Activated T-helper 2 cell treated with anti-CD3 and anti-CD28 coated beads, Interferon-gamma antibody, Interleukin-2, Interleukin-4, amounts not matched to agents 10 μg/mL and 5 μg/mL and 100 μg/mL, durations not matched to agents 14 hours and 24 hours and 36 hours (primary cell): ENCODE measurements at places on chromosomes 5 and 9. TPM values are rescaled to one million over a fixed set of nuclear protein-coding genes. Genes with fewer than 3 reads are reported as not detected.

DNA sequence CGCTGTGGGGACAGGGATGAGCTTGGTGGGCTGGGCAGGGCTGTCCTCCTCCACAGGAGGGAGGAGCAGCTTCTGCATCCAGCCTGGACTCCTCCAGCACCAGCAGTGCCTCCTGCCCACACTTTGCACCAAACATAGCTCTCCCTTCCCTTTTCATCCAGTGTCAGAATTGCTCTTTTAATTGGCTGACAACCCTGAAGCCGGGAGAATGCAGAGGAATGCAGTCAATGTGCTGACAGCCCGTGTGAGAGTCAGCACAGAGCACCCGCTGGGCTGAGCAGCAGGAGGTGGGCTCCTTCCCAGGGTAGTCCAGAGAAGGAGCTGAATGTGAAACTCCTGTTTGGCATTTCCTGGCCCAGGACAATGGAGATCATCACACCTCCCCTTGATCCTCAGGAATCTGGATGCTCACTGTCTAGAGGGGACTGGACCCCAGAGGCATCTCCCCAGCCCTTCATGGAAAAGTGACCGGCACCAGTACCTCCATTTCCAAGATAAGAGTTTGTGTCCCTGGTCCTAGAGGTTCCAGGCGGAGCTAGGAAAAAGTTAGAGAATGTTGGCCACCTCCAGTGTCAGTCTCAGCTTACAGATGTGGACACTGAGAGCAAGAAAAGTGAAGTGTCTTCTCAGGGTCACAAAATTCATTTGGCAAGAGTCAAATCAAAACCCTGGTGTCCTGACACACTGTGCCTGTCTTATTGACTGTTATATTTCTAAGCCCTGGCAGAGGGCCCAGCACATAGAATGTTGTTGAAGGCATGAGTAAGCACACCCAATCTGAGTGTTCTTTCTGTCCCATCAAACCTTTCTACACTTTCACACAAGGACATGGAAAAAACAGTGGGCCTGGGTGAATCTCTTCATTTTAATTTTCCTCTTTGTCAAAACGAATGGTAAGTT is 202.1 kb downstream of the SNX18 start:
- H3K27ac ChIP-seq, result peak overlapping the region; percentile 54
- peaks cover 47% of the 10 kb centered on the region for H3K4me1 ChIP-seq
- no peak for DNase-seq
- no peaks in the 10 kb centered on the region for H3K27me3 ChIP-seq

Gene PTGDS
- total RNA-seq, result not detected in 2 replicates

Gene CREBRF
- 8.4 and 8.7 TPM in 2 replicates for total RNA-seq

DNA sequence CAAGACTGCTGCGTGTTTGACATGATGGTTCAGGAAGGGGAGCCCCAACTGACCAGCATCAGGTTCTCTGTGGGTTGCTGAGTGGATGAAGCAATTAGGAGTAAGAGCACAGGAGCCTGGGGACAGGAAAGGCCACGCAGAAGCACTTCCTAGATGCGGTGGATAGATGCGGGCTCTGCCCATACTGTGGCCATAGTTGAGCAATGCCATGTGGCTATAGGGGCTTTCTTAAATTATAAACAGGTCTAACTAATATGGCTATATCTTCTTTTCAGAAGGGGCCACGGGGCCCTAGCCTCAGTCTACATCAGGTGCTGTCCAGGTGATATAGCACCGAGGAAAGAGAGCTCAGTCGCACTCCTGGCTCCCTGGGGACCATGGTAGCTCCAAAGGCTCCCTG is 198.6 kb downstream of the GADD45G start:
- H3K4me1 ChIP-seq, result peaks cover 26% of the 10 kb centered on the region
- no peak overlapping the region for H3K4me3 ChIP-seq
- DNase-seq, result no peak
- peaks cover 13% of the 10 kb centered on the region for H3K27me3 ChIP-seq
- no peaks in the 10 kb centered on the region for H3K36me3 ChIP-seq

GRCh38 chr5:138641547-138642298 is 66.5 kb upstream of the HSPA9 start:
- H3K27ac ChIP-seq, result no peak overlapping the region
- H3K36me3 ChIP-seq, result no peaks in the 10 kb centered on the region
- H3K4me1 ChIP-seq, result no peaks in the 10 kb centered on the region

Gene SPINK7
- not detected in 2 replicates for total RNA-seq

- no peak for DNase-seq
- no peaks in the 10 kb centered on the region for H3K4me1 ChIP-seq
- H3K4me3 ChIP-seq, result no peak overlapping the region
- no peaks in the 10 kb centered on the region for H3K36me3 ChIP-seq
- H3K27ac ChIP-seq, result no peak overlapping the region
- no peaks in the 10 kb centered on the region for H3K27me3 ChIP-seq
Observed at GRCh38 chr9:2220036-2220435, 204.9 kb downstream of the SMARCA2 start.

Gene PDLIM4
- total RNA-seq, result 1.2 and 2.0 TPM in 2 replicates

Gene BICD2
- 22.8 and 23.6 TPM in 2 replicates for total RNA-seq

- DNase-seq, result no peak
- H3K27me3 ChIP-seq, result no peaks in the 10 kb centered on the region
- H3K4me1 ChIP-seq, result no peaks in the 10 kb centered on the region
- no peaks in the 10 kb centered on the region for H3K36me3 ChIP-seq
- H3K4me3 ChIP-seq, result no peak overlapping the region
Observed at GRCh38 chr5:38039091-38039490, 199.2 kb upstream of the GDNF start.

DNA sequence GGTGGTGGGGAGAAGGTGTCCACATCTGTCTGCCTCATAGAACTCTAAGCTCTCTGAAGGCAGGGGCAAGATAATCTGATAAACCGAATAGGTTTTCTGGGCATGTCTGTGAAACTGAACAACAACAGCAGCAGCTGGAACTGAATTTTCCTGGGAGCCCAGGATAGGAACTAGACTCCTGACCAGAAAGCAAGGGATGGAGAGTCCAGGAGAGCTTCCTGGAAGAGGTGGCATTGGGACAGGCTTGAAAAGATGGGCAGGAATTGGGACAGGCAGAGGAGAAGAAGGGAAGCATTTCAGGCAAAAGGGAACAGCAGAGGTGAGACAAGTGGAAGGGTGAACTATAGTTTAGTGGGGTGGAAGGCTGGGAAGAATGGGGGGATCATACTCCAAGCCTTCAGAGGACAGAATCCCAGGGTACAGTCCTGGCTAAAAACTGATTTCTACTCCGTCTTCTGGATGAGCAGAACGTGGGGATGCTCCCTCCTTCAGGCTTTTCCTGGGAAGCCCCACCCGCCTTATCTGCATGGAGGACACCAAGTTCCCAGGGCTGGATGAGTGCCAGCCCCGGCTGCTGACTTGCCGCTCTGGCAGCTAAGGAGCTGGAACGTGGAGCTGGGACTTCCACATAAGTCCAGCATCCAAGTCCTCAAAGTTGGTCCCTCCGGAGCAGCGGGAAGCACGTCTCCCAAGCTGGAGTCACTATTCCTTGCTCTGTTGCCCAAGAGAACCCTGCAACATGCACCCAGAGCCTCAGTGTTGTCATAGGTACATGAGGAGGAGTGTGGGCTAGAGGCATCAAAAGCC is 13.9 kb upstream of the KIF12 start:
- no peak overlapping the region for H3K27ac ChIP-seq
- H3K27me3 ChIP-seq, result peaks cover 13% of the 10 kb centered on the region
- no peaks in the 10 kb centered on the region for H3K4me1 ChIP-seq
- no peak overlapping the region for H3K4me3 ChIP-seq
- H3K36me3 ChIP-seq, result no peaks in the 10 kb centered on the region
- no peak for DNase-seq

Gene PCDHB11
- not detected in 2 replicates for total RNA-seq

DNA sequence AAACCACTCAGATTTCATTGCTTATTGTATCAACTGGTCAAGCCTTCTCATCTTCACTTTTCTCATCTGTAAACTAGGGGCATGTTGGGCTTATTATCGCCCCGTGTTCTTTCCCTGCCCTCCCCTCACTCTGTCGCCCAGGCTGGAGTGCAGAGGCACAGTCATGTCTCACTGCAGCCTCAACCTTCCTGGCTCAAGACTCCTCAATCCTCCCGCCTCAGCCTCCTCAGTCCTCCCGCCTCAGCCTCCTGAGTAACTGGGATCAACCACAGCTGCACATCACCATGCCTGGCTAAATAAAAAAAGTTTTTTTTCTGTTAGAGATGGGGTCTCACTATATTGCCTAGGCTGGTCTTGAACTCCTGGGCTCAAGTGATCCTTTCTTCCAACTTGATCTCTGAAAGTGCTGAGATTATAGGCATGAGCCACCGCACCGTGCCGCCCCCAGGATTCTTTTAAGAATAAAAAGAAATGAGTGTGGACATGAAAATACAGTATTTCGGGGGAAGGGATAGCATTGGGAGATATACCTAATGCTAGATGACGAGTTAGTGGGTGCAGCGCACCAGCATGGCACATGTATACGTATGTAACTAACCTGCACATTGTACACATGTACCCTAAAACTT is 2.0 kb downstream of the MAML1 start:
- H3K4me3 ChIP-seq, result peak overlapping the region; percentile 94
- H3K27ac ChIP-seq, result peak overlapping the region; percentile 75
- peaks cover 64% of the 10 kb centered on the region for H3K36me3 ChIP-seq
- H3K4me1 ChIP-seq, result peaks cover 30% of the 10 kb centered on the region
- DNase-seq, result no peak

Gene SOWAHA
- total RNA-seq, result 0.28 and 0.32 TPM in 2 replicates

- H3K36me3 ChIP-seq, result no peaks in the 10 kb centered on the region
- peaks cover 31% of the 10 kb centered on the region for H3K27me3 ChIP-seq
- H3K27ac ChIP-seq, result no peak overlapping the region
- DNase-seq, result no peak
- no peak overlapping the region for H3K4me3 ChIP-seq
Observed at GRCh38 chr5:73534011-73534644, 31.3 kb downstream of the ANKRA2 start.

DNA sequence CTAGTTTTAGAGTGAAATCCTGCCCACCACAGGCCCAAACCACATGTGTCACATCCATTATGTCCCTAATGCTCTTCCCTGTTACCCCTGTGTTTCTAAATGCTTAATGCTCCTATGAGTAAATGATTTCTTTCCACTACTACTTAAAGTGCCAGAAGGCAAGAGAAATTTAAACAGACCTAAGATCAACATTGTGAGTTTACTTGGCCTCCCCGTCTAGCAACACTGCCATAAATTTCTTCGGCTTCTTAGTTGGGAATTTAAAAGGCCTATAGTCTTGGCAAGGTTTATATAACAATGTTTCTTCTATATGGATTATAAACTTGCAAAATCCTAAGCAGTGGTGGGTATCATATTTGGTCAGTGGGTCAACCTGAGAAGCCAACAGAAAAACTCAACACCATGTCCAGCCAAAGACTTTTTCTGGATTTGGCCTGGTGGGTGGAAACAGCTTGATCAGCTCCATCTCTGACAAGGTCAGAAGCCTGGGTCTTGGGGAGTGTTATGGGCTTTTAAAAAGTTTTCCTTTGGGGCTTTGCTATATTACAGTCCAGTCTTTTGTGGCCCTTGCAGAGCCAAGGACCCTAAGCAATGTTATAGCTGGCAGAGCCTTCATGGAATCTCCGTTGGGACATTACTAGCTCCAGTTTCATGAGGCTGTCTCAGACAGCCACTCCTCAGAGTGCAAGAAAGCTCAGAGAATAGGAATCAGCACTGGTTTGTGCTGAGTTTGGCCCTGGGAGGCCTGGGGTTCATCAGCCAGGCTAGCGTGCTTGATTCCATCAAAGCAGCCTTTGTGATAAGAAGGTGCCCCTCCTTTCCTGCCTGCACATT is 119.8 kb downstream of the PRDM6 start:
- no peak overlapping the region for H3K27ac ChIP-seq
- DNase-seq, result no peak
- H3K36me3 ChIP-seq, result no peaks in the 10 kb centered on the region
- H3K4me3 ChIP-seq, result no peak overlapping the region

DNA sequence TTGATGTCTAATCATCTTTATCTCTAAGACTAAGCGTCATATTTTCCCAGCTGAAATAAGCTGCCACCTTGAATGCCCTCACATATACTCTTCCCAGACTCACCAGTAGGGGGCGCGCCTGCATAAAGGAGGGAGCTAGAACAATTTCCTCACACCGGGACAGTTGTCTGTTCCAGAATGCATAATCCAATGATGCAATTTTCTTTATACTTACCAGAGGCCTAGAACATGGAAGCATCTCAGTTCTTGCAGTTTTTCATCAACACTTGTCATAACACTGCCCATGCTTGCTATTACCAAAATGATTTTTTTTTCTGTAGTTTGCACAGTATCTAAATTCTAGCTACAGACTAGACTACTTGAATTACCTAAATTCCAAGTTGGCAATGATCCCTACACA is 203.9 kb downstream of the FRMD3 start:
- H3K36me3 ChIP-seq, result no peaks in the 10 kb centered on the region
- H3K4me3 ChIP-seq, result no peak overlapping the region
- DNase-seq, result peak; percentile 55
- H3K27me3 ChIP-seq, result no peaks in the 10 kb centered on the region
- peaks cover 11% of the 10 kb centered on the region for H3K4me1 ChIP-seq
